ENCODE measurements at places on chromosomes 7 and 10.
A peak's percentile ranks its signal among the peaks of the same experiment; 100 is the strongest.

DNA sequence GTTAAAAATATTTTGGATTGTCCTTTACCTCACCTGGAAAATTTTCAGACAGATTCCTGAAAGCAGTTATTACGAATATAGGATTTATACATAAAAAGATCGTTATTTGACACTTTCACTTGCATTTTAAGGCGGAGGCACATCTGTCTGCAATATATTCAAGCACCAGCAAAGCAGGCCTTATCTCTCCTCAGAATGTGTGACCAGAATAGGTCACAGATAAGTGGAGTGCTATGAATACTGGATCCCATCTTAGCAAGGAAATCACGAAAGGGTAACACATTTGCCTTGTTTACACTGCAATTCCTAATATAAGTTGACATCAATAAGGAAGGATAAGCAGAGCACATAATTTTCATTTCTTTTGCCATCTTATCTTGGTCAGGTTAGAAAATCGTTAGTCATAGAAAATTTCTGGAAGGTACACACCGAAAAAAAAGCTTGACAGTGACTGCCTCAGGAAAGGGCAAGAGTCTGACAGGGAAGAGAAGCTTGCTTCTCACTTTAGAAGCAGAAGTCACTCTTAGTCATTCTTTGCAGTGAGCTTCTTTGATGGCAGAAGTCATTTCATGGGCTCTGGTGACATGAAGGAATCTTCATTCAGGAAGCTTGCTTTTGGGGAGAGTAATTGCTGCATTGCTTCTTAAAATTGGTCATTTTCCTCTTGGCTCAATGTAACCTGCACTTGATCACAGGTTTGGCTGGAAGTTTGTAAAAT, 98.1 kb upstream of the STK17A start:
- no peak for DNase-seq

GRCh38 chr10:62373995-62374861, at the start of gene ZNF365:
ZNF365 (plus strand) TSS chr10:62374369; CDS start chr10:62376194, 1,825 bp downstream.
- DNase-seq: no peak

DNA sequence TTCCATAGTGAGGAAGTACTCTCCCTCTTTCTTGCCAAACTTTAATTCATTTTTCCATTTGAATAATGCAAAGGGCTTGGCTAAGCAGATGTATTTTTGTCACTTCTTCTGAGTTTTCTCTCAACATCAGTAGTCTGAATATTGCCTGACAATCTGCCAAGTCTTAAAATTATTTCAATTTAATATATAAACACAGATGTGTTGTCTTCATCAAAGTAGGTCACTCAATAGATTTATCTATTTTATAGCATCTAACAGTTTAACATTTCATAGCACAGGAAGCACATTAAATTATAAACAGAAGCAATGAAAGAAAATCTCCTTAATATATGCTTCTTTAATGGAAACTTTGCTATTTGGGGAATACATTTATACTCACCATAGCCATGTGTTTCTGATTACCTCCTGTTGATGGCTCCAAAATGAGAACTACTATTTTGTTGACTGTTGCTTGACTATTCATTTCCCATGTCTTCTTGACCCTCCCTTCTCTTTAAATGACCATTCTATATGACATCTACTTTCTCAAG, 4.5 kb downstream of the CPED1 start:
- no peak for DNase-seq

GRCh38 chr7:66880053-66880452, 41.0 kb upstream of the TMEM248 start:
- no peak for DNase-seq

GRCh38 chr7:114765331-114766040, 156.4 kb upstream of the MDFIC start:
- no peak for DNase-seq

DNA sequence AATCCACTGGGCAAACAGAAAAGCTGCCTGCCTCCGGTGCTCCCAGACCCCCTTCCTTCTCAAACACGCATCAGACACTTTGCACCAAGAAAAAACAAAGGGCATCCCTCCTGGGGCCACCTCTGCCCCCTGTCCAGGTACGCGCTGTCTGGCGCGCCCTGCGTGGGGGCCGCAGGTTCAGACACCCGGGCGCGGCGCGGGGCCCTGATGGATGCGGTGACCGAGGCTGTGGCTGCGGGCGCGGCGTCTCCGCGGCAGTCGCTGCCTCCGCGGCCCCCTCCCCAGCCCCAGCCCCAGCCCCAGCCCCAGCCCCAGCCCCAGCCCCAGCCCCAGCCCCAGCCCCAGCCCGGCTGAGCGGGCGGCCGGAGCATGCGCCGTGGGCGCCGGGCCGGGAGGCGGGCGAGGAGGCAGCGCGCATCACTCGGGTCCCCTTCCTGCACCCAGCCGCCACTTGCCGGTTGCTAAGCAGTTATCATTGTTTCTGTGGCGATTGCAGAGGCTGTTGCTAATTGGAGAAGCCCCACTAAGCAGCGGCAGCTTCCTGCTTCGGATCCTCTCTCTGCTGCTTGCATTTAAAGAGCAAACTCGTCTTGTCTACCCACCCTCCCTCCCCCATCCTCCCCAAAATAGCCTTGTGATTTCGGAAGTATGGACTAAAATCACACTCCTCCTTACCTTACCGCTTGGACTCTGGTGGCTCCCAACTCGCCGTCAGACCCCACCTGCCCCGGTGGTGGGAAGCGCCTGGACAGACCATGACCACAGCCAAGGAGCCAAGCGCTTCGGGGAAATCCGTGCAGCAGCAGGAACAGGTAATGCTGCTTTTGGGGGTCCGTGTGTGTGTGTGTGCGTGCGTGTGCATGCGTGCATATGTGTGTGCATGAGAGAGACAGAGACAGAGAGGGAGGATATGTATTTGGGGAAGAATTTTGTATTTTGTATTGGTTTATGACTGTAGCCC, 252.8 kb downstream of the DPP6 start:
- DNase-seq: no peak

- no peak for DNase-seq
These were observed 598 bp downstream of the JAZF1 start for GRCh38 chr7:28180031-28180363.

DNA sequence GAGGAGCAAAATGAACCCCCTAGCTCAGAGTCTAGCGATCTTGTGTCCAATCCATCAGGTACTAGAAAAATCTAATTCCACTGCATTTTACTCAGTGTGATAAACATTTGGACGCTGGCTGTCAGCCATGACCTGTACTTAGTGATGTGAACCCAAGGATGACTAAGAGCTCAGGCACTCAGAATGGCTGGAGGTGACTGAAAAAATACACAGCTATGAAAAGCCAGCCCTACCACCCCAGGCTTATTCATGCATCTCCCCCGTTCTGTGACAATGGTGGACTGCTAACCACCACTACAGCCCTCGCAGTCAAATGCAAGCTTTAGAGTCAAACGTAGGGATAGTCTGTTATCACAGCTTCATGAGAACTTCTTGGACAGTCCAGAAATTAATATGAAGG, 14.9 kb downstream of the AFAP1L2 start:
- no peak for DNase-seq

- no peak for DNase-seq
These were observed 335.5 kb downstream of the LRRTM3 start for GRCh38 chr10:67261300-67261797.

- no peak for DNase-seq
These were observed 209.1 kb downstream of the TRIL start for GRCh38 chr7:28748933-28749584.

GRCh38 chr7:98100088-98100487, 6.6 kb upstream of the LMTK2 start:
- DNase-seq: no peak

DNA sequence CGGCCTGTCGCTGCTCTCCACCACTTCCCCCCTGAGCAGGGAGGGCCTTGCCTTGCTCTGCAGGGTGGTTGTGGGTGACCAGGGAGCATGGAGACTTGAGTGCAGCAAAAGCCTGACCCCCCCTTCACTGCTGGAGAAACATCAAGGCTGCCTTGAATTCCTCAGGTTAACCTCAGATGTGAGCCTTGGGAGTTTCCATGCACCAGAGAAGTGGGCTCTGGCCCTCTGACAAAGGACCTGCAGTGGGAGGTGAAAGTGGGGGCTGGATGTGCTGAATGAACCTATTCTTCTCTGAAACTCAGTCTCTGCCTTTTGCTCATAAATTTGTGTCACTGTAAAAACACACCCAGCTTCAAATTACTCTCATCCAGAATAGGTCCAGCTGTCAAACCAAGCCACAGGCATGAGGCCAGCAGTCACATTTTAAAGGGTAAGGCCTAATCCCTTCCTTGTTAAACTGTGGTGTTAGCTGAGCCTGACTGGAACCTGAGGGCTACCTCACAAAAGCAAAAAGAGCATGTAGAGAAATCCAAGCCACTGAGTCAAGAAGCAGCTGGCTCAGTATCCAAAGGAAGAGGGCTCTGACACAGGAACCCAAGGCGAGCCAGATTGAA, 356.8 kb downstream of the CCSER2 start:
- DNase-seq: no peak

DNA sequence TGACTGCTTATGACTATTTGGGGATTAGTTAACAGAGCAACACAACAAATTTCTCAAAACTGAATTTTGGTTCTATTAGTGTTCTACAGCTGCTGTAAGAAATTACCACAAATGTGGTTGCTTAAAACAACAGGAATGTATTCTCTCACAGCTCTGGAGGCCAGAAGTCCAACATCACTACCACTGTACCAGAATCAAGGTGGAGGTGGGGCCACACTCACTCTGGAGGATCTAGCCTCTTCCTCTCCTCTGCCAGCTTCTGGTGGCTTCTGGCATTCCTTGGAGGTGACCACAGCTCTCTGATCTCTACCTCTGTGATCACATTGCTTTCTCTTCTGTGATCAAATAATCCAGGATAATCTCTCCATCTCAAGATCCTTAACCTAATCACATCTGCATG, 194.7 kb upstream of the BMPER start:
- DNase-seq: no peak

GRCh38 chr7:96400001-96400400, 78.1 kb upstream of the SLC25A13 start:
- DNase-seq: no peak

DNA sequence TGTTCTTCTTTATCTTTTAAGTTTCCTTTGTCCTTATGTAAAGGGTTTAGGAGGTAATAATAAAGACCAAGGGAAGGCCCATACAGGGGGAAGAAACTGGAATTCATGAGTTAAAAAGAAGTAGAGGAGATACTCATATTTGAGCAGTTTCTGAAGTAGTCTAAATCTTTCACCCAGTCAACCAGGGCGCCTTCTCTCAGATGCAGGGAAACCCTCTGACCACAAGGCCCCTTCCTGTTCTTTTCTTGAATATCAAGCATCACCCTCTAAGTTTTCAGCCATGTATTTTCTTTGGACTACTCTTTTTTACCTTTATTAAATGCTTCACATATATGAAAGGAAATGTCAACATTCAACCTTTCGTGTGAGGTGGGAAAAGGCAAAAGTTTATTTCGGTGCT, 630.8 kb downstream of the SUGCT start:
- no peak for DNase-seq

GRCh38 chr10:105284476-105285215, 643.6 kb downstream of the SORCS3 start:
- no peak for DNase-seq

DNA sequence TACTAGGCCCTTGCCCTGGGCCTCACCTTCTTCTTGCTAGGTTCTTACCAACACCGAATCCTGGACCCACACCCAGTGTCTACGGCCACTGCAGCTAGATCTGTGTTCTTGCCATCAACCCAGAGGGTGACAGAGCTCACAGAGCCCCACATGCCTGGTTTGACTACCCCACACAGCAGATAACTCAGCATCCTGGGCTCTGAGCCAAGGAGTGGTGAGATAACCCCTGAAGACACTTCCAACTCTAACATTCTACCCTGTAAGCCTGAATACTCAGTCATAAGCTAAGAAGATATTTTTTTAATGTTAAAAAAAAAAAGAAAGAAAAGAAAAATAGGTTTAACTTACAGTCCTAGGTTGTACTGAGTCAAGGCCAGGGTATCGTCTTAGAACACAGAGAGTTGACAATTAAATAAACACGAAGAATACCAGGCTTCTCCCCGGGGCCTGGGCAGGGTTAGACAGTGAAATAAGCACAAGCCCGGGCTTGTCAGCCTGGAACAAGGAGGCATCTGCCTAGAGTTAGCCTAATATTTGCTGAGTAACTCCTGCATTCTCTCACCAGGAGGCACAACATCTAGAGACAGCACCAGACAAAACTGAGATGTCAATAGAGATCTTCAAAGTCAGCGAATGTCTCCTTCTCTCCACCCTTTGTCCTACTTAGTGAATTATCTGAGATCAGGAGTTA, 556.5 kb upstream of the LRRN3 start:
- DNase-seq: peak; percentile 51

DNA sequence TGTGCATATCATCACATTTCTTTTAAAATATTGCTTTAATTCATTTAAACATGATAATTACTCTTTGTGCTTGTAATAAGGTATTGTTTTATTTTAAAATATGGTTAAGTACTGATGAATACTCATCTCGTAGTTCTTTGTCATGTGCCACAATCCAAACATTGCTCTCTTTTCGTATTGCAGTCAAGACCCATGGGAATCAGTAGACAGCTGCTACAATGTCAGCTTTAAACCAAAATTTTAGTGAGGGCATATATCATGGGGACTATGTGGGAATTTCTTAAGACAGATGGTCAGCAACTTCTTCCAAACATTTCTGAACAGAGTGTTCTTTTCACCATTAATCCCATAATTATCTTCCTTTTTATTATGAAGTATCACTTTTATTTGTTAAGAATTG, 77.2 kb upstream of the FZD1 start:
- DNase-seq: no peak

DNA sequence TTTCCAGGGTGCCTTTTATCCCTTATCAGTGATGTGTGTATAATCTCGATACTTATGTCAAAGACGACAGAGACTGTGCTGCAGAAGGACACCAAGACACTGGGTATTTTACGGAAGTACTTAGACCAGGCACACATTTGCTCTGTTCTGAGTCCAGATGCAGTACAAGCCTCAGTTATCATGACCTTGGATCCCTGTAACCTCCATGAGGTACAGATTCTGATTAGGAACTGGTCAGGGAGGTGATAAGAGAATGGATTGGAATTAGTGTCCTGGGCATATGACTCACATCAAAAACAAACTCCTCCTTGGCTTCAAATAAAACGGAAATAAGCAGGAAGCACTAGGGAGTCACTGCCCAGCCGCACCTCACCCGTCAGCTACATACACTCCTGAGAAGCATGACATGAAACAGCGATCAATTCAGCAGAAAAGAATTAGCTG, 146.5 kb downstream of the SFMBT2 start:
- DNase-seq: no peak

DNA sequence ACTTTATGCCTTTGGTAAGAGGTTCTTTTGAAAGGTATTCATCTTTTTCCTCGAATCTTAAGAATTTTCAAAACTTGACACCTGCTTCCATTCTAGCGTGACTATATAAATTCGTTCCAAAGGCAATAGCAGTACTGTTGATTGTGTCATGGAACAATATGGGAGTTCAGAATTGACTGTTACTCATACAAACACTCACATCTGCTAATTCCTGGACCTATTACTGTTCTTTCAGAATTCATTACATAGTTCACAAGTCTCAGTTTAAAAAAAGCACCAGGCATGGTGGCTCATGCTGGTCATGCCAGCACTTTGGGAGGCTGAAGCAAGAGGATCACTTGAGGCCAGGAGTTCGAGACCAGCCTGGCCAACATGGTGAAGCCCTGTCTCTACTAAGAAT, 80.9 kb downstream of the CACNB2 start:
- DNase-seq: no peak

All from DMS153 (cell line).